ENCODE measurements at places on chromosomes 12 and 14.

GRCh38 chr14:85596562-85596961, 66.6 kb downstream of the FLRT2 start:
- no peak for DNase-seq

DNA sequence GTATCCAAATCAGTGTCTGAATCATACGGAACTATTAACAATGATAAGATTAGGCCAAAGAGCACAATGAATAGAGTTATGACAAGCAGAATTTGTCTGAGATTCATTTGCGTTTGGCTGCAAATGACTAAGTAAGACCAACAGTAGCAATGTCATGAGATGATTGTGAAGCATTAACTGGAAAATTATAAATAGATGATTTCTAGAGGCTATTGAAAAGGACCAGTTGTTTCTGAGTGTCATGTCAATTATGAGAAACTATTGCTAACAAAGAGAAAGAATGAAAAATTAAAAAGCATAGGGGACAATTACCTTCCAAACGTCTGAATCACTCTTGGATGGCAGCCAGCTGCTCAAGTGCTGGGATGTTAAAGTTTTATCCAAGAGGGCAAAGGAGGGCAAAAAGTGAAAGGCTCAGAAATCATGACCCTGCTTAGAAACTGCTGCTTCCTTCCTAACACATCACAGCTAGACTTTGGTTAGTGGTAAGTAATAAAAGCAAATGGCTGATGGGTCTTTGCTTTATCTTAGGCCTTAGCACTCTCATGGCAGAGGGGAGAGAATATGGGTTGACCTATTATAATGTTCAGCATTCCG, 89.0 kb downstream of the AKAP6 start:
- DNase-seq, result no peak

- DNase-seq, result no peak
Measured at GRCh38 chr14:67704484-67705089, 2.9 kb downstream of the RDH12 start.

DNA sequence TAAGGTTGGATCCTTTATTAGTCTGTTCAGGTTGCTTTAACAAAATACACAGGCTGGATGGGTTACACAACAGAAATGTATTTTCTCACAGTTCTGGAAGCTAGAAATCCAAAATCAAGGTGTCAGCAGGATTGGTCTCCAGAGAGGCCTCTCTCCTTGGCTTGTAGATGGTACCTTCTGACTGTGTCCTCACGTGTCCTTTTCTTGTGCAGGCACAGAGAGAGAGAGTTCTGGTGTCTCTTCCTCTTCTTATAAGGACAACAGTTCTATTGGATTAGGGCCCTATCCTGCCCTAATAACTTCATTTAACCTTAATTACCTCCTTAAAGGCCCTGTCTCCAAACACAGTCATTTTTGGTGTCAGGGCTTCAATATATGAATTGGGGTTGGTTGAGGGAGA, 4.6 kb upstream of the ANKRD33 start:
- no peak for DNase-seq

GRCh38 chr14:94305620-94306019, 12.6 kb upstream of the SERPINA10 start:
- DNase-seq, result no peak

GRCh38 chr12:103272949-103273348, 222.8 kb downstream of the C12orf42 start:
- no peak for DNase-seq

GRCh38 chr12:57612711-57613426, 1.6 kb downstream of the ARHGEF25 start:
- no peak for DNase-seq

- DNase-seq, result no peak
Measured at GRCh38 chr14:66009089-66009488, 477.1 kb upstream of the CCDC196 start.

GRCh38 chr14:64159588-64159987, 134.6 kb downstream of the ESR2 start:
- no peak for DNase-seq

DNA sequence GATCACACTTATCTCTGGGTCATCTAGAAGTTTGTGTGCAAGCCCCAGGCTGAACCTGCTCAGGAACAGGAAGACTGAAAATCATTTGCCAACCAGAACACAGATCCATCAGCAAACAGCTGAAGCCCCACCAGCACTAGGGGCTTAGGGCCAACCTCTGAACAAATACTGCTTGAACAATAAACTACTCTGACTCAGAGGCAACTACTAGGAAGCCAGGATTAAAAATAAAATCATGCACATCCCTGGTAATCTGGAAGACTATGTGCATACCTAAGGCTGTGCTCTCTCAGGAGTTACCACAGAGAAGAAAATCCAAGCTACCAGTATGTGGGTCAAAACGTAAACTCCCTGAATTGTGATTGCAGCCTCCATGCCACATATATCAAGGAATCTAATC, 15.9 kb downstream of the GALNT8 start:
- no peak for DNase-seq

DNA sequence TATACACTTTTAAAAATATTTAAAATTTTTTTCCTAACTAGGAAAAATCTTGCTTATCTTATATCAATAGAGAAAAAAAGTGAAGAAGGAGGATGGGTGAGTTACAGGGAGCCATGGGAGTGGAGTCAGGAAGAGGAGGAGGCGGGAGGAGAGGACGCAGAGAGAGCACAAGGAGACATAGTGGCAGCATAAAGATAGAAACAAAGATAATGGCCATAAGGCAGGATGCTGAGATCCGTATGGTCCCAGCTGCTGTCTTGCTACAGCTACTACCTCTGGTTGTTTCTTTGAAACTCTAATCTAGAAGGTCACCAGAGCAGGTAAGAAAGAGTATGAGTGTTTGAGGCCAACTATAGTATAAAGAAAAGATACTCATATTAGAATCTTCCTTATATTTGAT, 2.6 kb upstream of the SOX5 start:
- no peak for DNase-seq

DNA sequence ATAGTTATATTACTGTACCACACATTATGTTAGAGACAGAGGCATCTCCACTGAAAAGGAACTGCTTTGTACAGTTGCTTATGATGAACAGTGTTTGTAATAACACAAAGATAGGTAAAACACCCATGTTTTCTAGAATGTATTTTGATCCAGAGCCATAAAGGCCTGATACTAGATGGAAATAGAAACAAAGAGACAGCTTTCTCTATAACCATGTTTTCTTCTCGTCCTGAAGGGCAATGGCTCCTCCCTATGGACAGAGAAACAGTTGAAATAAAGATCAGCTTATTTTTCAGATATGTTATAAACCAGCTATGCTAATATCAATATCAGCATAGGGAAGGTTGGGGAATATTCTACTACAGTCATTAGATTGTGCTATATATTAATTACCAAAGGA, 109.2 kb downstream of the ATXN7L3B start:
- DNase-seq, result no peak

GRCh38 chr14:95088665-95089064, 68.7 kb downstream of the DICER1 start:
- DNase-seq, result no peak

GRCh38 chr14:63795532-63795931, 57.3 kb upstream of the SYNE2 start:
- DNase-seq, result no peak

Measured in stimulated activated CD4-positive, alpha-beta T cell treated with anti-CD3 and anti-CD28 coated beads, TNF-alpha, amount 100 ng/mL, for 48 hours (primary cell).